ENCODE measurements at places on chromosomes 16 and 17. TPM values are rescaled to one million over a fixed set of nuclear protein-coding genes. Genes with fewer than 3 reads are reported as not detected.

DNA sequence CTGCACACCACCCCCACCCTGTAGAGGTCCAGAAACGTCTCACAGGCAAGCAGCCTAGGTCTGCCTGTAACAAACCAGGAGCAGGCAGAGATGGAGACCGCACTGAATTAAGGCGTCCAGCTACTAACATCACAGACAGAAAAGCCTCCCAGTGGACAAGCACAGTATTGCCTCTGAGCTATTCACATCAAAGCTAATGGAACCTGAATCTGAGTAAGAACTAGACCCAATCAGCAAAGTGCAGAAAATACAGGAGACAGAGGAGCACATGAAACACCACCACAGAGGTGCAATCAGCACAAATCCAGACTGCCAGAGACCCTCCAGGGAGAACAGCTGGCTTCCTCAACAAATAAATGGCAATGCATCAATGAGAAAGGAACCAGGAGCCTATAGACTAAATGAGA lies 22.2 kb upstream of the PEMT start:
- DNase-seq: peak; percentile 67

- DNase-seq: no peak
Measured at GRCh38 chr16:1011316-1012082, 29.9 kb downstream of the SOX8 start.

Gene CCL7
- not detected for total RNA-seq

GRCh38 chr16:31083556-31083955 lies 5.2 kb downstream of the PRSS53 start:
- no peak for DNase-seq

Gene CPHXL2
- total RNA-seq: not detected

DNA sequence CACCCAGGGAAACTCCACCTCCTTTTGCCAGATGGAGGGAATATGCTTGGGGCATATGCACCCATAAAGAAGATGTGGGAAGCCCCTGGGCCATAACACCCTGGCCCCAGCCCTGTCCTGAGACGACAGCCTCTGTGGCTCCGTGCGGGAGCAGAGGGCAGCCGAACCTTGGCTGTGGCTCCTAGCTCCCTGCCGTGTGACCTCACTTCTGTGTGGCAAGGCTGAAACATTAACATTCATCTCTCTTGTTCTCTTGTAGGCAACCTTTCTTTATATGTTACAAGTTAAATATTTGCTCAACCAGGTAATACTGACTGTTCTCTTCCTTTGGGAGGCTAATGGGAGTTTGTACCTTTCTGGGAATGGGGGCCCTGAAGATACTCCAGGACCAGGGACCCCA lies 17.5 kb downstream of the SLC47A1 start:
- no peak for DNase-seq

- no peak for DNase-seq
Measured at GRCh38 chr16:72840631-72841381, 207.1 kb downstream of the ZFHX3 start.

GRCh38 chr16:26214581-26215174 lies 522.9 kb downstream of the HS3ST4 start:
- no peak for DNase-seq

DNA sequence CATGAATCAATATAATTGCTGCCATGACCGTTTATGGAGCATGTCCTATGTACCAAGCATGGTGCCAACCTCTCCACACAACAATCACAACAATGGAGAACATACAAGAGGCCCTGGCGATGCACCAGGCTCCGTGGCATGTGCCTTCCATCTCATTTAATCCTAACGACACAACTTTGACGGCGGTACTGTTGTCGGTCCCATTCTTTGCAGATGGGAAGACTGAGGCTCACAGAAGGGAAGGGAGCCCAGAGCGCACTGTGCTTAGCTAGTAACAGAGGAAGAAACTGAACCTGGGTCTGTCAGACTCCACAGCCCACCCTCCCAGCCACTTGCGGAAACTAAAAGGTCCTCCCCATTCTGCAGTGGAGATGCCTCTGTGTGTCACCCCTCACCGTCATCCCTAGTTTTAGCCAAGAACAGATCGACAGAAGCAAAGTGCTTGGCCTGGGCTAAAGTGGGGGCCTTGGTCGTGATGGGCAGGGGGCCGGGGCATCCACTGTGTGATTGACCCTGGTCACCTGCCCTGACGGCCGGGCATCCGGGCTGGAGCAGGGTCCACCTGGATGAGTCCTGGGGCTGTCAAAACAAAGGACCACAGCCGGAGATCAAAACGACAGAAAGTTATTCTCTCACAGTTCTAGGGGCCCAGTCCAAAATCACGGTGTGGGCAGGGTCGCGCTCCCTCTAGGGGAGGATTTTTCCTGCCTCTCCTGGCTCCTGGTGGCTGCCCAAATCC lies 183.9 kb downstream of the C16orf95 start:
- DNase-seq: no peak

GRCh38 chr16:22353191-22353919 lies 21.1 kb downstream of the CDR2 start:
- DNase-seq: no peak

- DNase-seq: no peak
Measured at GRCh38 chr17:48003417-48004151, 32.7 kb downstream of the CDK5RAP3 start.

Gene ABCC12
- not detected for total RNA-seq

- DNase-seq: no peak
Measured at GRCh38 chr17:538181-538973, 176.3 kb downstream of the VPS53 start.
